ENCODE measurements at places on chromosomes 3 and 15. TPM values are rescaled to one million over a fixed set of nuclear protein-coding genes. Genes with fewer than 3 reads are reported as not detected.

The PEX11A gene
- total RNA-seq, result 4.0 TPM

The SLC2A2 gene
- total RNA-seq, result not detected

The RPUSD2 gene
- total RNA-seq, result 11.5 TPM

The EAF2 gene
- total RNA-seq, result 1.4 TPM

The FSIP1 gene
- total RNA-seq, result 3.6 TPM

The ALDH1A3 gene
- total RNA-seq, result 61.6 TPM

The VPS18 gene
- 55.4 TPM for total RNA-seq

The ERICH6 gene
- under 0.01 TPM for total RNA-seq

The EIF4E3 gene
- total RNA-seq, result 3.5 TPM

The ROBO2 gene
- total RNA-seq, result 0.36 TPM

The SSUH2 gene
- total RNA-seq, result not detected

The GOLGA6L24 gene
- total RNA-seq, result not detected

The PLSCR4 gene
- total RNA-seq, result 54.6 TPM

The FBN1 gene
- 1,453 TPM for total RNA-seq

The KLHL40 gene
- not detected for total RNA-seq

The SELENOK gene
- 13.4 TPM for total RNA-seq

The LDHAL6B gene
- not detected for total RNA-seq
